CD4-positive, CD25-positive, alpha-beta regulatory T cell (primary cell): ENCODE measurements at places on chromosomes 6 and 20. TPM values are rescaled to one million over a fixed set of nuclear protein-coding genes. Genes with fewer than 3 reads are reported as not detected.

GRCh38 chr20:37231947-37232630 lies 29.5 kb downstream of the GHRH start:
- H3K27ac ChIP-seq: no peak overlapping the region
- DNase-seq: no peak
- no peaks in the 10 kb centered on the region for H3K27me3 ChIP-seq
- no peak overlapping the region for H3K4me3 ChIP-seq

- no peaks in the 10 kb centered on the region for H3K36me3 ChIP-seq
- H3K27ac ChIP-seq: no peak overlapping the region
- peaks cover 7% of the 10 kb centered on the region for H3K4me1 ChIP-seq
Observed at GRCh38 chr6:13461805-13462204, 25.6 kb downstream of the GFOD1 start.

- H3K4me1 ChIP-seq: no peaks in the 10 kb centered on the region
- DNase-seq: peak; percentile 31
- no peak overlapping the region for H3K4me3 ChIP-seq
- no peaks in the 10 kb centered on the region for H3K27me3 ChIP-seq
Observed at GRCh38 chr20:33005132-33005566, 916 bp upstream of the SUN5 start.

Gene GINS1
- 0.76 TPM for total RNA-seq

GRCh38 chr20:3106658-3107463 lies 22.3 kb upstream of the AVP start:
- H3K36me3 ChIP-seq: peaks cover 7% of the 10 kb centered on the region
- H3K27me3 ChIP-seq: no peaks in the 10 kb centered on the region
- no peak overlapping the region for H3K27ac ChIP-seq
- H3K4me3 ChIP-seq: no peak overlapping the region
- peaks cover 10% of the 10 kb centered on the region for H3K4me1 ChIP-seq
- DNase-seq: no peak

GRCh38 chr6:30450548-30450908 lies 38.8 kb upstream of the HLA-E start:
- peaks cover 63% of the 10 kb centered on the region for H3K27me3 ChIP-seq
- H3K4me1 ChIP-seq: peaks cover 39% of the 10 kb centered on the region
- peak overlapping the region; percentile 73 for H3K4me3 ChIP-seq
- no peak overlapping the region for H3K27ac ChIP-seq
- DNase-seq: no peak

GRCh38 chr20:663315-664090 lies 10.5 kb upstream of the SRXN1 start:
- peaks cover 28% of the 10 kb centered on the region for H3K27me3 ChIP-seq
- DNase-seq: peak; percentile 49
- H3K4me3 ChIP-seq: no peak overlapping the region
- H3K4me1 ChIP-seq: no peaks in the 10 kb centered on the region
- H3K27ac ChIP-seq: no peak overlapping the region

DNA sequence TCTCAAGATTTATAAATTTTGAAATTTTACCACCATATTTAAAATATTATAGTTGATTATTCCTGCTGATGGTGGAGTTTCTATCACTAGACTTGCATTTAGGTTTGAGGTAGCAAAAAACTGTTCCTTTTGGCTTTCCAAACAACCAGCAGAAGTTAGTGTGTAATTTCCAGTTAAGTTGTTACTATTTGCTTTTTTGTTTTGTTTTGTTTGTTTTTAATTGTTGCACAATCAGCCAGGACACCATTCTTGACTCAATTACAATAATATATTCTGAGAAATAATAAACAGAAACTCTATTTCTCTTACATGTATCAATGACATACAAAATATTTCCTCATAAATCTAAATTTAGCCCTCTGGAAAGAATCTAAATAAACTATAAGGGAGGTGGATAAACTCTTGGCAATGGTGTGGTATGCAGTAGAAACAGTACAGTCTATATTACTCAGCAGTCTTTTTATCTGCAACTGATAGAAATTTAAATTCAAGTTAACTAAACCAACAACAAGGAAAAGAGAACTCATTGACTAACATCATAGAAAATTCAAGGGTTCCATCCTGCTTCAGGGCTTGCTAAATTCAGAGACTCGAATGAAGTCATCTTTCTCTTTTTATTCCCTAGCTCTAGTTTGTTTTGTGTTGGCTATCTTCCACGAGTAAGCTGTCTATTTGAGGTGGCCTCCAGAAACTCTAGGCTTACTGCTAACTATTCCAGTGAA lies 19.4 kb upstream of the COL19A1 start:
- no peaks in the 10 kb centered on the region for H3K4me1 ChIP-seq
- no peak for DNase-seq
- no peak overlapping the region for H3K27ac ChIP-seq
- H3K4me3 ChIP-seq: no peak overlapping the region

- H3K36me3 ChIP-seq: no peaks in the 10 kb centered on the region
- H3K4me1 ChIP-seq: no peaks in the 10 kb centered on the region
- no peak within 1 kb of the TSS for H3K27ac ChIP-seq
- H3K27me3 ChIP-seq: peaks cover 15% of the 10 kb centered on the region
- no peak within 1 kb of the TSS for H3K4me3 ChIP-seq
Observed at GRCh38 chr6:46734867-46735719, at the start of gene PLA2G7. PLA2G7 (minus strand) TSS chr6:46735375; CDS start chr6:46722891, 12,484 bp downstream.
